T-helper 17 cell (primary cell): ENCODE measurements at places on chromosomes 4 and X.

GRCh38 chr4:52657618-52658501 is 1.2 kb downstream of the USP46 start:
- H3K36me3 ChIP-seq: no peaks in the 10 kb centered on the region
- no peak for DNase-seq
- H3K27me3 ChIP-seq: no peaks in the 10 kb centered on the region
- H3K27ac ChIP-seq: peak overlapping the region; percentile 41

DNA sequence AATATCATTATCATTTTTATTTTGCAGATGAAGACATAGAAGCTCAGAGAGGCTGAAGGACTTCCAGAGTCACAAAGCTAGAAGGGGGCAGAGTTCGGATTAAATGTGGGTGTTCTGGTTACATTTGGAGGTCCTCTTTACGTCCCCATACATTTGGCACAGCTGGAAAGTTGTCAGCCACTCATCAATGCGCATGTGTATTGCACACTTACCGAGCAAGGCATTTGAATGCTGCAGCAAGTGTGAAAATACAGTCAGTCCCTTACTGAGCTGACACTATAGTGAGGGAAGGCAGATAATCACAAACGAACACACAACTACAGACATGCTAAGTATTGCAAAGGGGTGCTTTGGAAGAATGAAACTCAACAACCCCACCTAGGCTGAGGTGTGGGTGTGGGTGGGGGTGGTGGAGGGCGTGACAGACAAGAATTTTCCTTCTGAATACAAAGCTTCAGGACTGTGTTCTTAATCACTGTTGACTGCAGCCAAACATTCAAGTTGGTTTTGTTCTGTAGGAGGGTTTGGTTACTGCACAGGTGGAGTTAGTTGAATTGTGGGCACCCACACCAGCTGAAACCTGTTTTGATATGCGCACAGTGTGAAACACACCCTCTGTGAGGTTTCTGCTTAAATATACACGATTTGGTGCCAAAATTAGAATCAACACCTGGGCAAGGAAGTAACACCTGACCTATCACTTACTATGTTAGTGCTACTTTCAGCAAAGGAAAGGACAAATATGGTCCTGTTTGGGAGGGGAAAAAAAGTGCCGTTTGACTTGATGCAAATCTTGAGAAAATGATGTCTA is 72.4 kb downstream of the COQ2 start:
- H3K27me3 ChIP-seq: no peaks in the 10 kb centered on the region
- no peak for DNase-seq
- peak overlapping the region; percentile 10 for H3K27ac ChIP-seq
- H3K4me3 ChIP-seq: peak overlapping the region; percentile 59
- H3K36me3 ChIP-seq: no peaks in the 10 kb centered on the region

DNA sequence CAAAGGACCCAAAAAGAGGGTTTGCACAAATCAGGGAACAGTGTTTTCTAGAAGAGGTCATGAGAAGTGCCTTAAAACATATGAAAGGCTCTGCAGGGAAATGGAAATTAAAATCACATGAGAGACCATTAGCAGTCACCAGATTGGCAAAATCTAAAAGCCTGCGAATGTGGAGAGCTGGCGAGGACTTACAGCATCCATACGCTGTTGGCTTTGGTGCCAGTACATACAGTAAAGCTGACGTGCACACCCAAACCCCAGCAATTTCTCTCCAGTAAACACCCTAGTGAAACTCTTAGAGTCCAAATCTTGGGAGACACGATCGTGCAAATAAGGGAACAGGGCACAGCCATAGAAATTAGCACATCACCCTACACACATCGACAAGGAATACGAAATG is 25.4 kb upstream of the PPP2R2C start:
- H3K36me3 ChIP-seq: no peaks in the 10 kb centered on the region
- DNase-seq: no peak
- no peak overlapping the region for H3K27ac ChIP-seq
- H3K27me3 ChIP-seq: peaks cover 57% of the 10 kb centered on the region
- H3K4me3 ChIP-seq: no peak overlapping the region

DNA sequence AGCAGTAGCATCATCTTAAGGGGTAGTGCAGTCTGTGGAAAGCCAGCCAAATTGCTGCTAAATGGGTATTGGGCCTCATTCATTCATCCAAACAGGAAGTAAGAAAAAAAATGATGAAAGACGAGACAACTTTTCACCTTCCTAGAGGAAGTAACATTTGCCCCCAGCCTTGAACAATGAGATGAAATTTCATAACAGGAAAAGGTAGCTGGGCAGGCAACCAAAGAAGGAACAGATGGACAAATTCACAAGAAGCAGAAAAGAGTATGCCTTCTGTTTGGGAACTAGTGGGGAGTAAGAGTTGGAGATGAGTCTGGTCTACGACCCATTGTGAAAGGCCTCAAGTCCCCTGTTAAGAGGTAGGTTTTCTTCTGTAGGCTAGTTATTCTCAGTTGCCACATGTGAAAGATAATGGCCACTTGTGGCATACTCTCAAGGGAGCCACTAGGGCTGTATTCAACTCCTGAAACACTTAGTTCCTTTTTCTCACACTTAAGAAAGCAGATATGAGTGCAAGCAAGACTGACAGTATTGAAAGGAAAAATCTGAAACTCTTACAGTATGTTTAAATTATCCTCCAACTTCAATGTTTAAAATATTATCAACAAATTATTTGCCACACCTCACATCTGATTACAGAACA is 190.4 kb downstream of the AR start:
- no peak overlapping the region for H3K27ac ChIP-seq
- no peaks in the 10 kb centered on the region for H3K27me3 ChIP-seq
- no peaks in the 10 kb centered on the region for H3K36me3 ChIP-seq
- DNase-seq: no peak
- H3K4me3 ChIP-seq: no peak overlapping the region

DNA sequence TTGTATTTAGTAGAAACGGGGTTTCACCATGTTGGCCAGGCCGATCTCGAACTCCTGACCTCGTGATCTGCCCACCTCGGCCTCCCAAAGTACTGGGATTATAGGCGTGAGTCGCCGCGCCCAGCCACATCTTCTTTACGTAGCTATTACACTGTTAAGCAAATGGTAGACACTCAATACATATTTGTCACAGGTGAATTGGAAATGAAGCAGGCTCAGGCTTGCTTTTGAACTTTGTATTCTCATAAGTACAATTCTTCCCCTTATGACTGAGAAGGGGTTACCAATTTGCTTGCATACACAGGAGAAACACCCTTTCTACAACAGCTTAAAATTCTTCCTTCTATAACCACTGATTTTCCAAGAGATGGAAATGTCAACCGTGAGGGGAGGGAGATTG is 787 bp upstream of the SRPX2 start:
- H3K27ac ChIP-seq: no peak overlapping the region
- H3K27me3 ChIP-seq: peaks cover 32% of the 10 kb centered on the region
- DNase-seq: no peak
- H3K4me3 ChIP-seq: no peak overlapping the region
- peaks cover 7% of the 10 kb centered on the region for H3K36me3 ChIP-seq
